NCI-H1694 (cell line): ENCODE measurements at places on chromosomes 4 and X.
A peak's percentile ranks its signal among the peaks of the same experiment; 100 is the strongest.

DNA sequence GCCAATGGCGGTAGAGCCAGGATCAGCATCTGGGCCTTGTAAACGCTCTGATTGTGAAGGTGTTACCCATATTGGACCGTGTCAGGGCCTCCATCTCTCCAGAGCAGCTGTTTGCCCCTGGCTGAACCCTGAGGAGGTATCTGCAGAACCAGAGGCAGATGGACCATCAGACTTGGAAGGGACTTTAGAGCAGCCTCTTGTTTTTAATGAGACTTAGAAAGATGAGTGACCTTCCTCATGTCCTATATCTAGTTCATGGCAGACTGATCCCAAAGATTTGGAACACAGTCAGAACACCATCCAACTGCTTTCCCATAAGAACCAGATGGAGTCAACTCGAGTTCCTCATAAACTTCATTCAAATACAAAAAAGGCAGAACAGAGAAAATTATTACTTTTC, 135.1 kb upstream of the MSX1 start:
- DNase-seq = no peak

DNA sequence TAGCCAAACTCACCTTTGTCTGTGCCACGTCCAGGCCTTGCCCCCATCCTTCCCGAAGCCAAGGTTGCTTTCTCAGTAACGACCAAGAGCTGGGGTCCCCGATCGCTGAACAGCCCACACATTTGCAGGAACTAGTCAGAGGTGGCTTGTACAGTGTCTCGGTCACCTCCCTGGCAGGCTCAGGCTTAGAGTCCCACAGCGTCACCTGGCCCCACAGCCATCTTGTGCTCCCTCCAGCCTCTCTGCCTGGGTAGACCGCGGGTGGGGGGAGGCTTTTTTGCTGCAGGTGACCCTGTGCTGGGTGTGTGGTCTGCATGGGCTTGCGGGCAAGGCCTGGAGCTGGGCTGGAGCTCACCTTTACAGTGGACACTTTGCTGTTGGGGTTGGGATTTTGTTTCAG, 60.2 kb downstream of the PSAPL1 start:
- no peak for DNase-seq

GRCh38 chr4:175215657-175216056, 297.5 kb downstream of the ADAM29 start:
- DNase-seq = no peak

- DNase-seq = peak; percentile 48
Observed at GRCh38 chrX:39409246-39409917, 608.1 kb downstream of the MID1IP1 start.

DNA sequence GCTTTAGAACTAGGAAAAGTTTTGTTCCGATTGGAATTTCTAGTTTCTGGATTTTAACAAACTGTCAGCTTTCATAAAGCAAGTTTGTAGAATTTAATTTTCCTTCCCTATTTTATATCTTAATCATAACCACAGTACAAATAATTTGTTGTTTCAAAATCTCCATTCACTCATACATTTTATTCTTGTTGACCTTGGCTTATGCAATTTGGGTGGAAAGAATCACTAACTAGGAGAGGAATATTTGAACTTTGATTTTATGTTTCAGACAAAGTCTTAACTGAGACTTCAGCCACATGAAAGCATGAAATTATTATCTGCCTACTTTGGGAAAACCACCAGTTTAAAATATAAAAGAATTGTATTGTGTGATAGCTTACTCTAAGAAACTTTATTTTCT, 427.9 kb downstream of the SPRY1 start:
- no peak for DNase-seq

DNA sequence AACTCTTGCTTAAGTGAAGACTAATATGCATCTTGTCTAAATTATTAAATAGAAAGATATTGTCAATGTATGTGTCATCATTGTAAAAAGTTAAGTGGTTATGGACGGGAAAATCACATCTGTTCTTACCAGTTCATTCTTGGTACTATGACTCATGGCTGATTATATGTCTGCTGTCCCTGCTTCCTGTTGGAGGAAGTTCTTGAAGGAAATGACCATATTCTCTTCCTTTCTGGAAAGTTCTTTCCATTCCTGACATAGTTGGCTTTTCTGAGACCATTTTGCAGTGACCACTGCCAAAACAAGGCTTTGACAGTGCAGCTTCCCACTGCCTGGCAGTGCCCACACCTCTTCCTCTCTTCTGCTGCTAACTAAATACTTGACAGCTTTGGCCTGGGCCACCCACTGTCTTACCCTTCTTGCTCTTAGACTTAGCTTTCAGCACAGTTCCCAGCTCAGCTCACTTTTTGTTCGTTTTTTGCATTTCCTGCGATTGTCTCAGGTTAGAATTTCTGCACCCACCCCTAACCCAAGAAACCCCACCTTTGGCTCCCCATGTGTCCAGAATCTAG, 13.2 kb upstream of the CLDN24 start:
- no peak for DNase-seq

DNA sequence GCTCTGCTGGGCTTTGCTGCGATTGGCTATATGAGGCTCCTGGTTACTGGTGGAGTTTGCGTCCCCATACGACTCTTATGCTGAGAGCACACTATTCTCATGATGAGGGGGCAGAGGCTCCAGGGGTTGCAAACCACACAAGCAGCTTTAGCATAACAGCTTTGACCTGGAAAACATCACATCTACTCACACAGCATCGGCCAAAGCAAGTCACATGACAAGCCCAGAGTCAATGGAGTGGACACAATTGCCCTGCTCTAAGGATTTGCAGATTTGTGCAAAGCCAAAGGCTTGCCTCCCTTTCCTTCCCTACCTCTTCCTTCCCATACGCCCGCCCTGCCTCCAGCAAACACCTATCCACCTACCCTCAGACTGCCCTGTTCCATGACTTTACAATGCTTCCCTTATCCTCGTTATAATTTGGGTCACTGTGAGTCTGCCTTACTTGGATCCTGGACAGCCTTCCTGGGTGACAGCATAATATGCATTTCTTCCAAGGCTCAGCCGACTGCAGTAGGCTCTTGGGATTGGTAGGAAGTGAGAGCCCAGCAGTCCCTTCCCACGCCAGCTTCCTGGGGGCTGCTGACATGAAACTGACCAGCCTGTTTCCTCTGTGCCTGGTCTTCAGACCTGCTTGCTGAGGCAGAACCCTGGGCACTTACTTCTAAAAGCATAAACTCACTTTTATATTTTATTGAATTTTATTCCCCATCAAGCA, 208.2 kb upstream of the PSAPL1 start:
- no peak for DNase-seq
